ENCODE measurements at places on chromosomes 7 and 10. TPM values are rescaled to one million over a fixed set of nuclear protein-coding genes. Genes with fewer than 3 reads are reported as not detected.

The TNKS2 gene
- total RNA-seq = 20.7 TPM

The HMX2 gene
- total RNA-seq = not detected

The TRIM56 gene
- 25.9 TPM for total RNA-seq

The TMEM178B gene
- total RNA-seq = 0.02 TPM

The HECTD2 gene
- 3.0 TPM for total RNA-seq

The PAPOLB gene
- 0.20 TPM for total RNA-seq

The OR6B1 gene
- not detected for total RNA-seq

The AMZ1 gene
- not detected for total RNA-seq

The RNF133 gene
- 0.20 TPM for total RNA-seq

GRCh38 chr7:69882269-69882668, 284.0 kb downstream of the AUTS2 start:
- DNase-seq = no peak

GRCh38 chr10:132589015-132589414, 51.4 kb downstream of the INPP5A start:
- no peak for DNase-seq

GRCh38 chr10:77413231-77413630, 224.4 kb downstream of the KCNMA1 start:
- DNase-seq = no peak

- no peak for DNase-seq
Measured at GRCh38 chr10:24201503-24202180, 7.3 kb upstream of the KIAA1217 start.

DNA sequence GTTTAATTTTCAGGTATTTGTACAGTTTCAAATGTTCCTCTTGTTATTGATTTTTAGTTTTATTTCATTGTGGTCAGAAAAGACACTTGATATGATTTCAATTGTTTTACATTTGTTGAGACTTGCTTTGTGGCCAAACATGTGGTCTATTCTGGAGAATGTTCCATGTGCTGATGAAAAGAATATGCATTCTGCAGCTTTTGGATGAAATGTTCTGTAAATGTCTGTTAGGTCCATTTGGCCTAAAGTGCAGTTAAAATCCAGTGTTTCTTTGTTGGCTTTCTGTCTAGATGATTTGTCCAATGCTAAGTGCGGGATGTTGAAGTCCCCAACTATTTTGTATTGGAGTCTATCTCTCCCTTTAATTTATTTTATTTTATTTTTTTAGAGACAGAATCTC, 70.5 kb downstream of the ZNF503 start:
- DNase-seq = no peak

GRCh38 chr7:1856161-1856887, 186.2 kb downstream of the ELFN1 start:
- no peak for DNase-seq

- no peak for DNase-seq
Measured at GRCh38 chr7:81692146-81692905, 77.5 kb downstream of the HGF start.

- DNase-seq = no peak
Measured at GRCh38 chr10:65346466-65346865, 1579.4 kb upstream of the LRRTM3 start.

DNA sequence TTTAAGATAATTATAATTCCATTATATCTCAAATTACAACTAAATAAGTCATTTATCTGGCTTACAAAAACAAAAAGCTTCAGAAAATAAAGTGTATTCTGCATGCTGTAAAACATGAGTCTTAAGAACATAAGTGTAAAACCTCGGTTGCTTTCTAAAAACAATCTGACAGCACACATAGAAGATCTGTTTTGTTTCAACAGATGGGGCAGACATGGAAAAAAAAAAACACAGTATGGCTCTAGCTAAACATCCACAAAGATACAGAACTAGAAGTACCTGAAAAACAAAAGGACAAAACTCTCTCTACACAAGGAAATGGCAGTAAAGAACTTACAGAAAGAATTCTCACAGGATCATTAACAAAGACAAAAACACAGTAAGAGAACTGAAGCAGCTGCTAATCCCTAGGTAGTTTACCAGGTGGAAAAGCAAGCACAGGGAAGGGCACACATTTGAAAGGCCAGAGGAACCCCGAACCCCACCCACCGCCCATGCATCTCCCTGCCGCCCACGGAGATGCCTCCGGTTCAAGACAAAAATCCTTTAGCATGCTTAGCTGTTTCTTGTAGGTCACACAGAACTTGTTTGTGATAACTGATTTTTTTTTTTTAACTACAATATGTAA, 42.5 kb downstream of the DLD start:
- no peak for DNase-seq

GRCh38 chr10:9244864-9245263, 1190.4 kb downstream of the GATA3 start:
- DNase-seq = no peak

- no peak for DNase-seq
Measured at GRCh38 chr7:129990403-129991192, 37.8 kb upstream of the UBE2H start.

- no peak for DNase-seq
Measured at GRCh38 chr7:11604505-11604904, 227.5 kb downstream of the THSD7A start.

DNA sequence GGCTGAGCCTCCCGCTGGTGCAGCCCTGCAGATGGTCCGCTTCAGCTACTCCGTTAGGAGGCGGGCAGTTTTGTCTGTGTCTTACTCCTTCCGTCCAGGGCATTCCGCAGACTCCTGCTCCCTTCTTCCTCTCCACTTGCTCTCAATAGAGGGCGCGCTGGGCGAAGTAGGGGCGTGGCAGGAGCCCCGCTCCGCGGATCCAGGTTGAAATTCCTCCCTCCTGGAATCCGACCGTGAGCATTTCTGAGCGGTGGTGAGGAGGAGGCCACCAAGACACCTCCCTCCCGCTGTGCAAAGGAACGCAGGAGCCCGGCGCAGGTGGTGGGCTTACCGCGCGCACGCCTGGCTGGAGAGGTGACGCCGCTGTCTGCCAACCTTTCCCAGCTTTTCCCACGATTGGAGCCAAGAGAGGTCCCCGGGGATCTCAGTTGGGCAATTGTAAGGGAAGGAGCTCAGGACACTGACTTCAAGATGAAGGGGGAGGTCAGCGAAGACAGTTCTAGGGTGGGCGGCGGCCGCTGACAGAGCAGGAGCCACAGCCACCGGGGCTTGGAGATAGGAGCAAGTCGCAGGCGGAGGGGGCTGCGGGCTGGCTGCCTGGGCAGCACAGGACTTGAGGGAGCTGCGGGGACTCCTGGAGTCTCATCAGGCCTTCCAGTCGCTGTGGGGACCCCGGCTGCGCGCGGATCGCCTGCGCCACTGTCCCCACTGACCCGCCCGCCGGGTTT, 1011.3 kb downstream of the XPNPEP1 start:
- DNase-seq = no peak

- DNase-seq = no peak
Measured at GRCh38 chr10:126137562-126138221, 241.3 kb downstream of the FANK1 start.

DNA sequence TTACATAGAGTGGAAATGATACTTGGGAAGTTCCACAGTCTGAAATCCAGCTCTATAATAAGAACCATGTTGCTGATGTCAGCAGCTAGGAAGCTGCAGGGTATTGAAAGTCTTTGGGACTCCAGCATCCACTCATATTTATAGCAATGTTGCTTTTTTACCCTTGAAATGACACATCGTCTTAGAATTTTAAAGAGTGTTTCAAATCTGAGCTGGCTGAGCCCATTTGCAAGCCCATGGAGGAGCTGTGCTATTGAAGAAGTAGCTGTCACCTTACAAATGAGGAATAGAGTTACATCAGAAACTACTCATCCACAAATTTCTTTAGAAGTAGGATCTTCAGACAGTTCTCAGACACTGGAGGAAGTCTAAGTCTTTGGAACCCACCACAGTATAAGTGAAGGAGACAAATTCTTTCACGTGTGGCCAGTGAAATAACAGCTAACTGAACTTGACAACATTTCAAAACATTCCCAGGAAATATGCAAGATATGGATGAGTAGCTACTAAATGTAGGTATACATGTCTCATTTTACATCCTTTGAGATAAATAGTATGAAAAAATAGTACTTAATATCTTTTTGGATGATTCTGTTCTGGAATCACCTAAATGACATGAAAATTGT, 203.6 kb downstream of the ZNF365 start:
- no peak for DNase-seq

- no peak for DNase-seq
Measured at GRCh38 chr7:93958651-93959050, 37.1 kb downstream of the GNG11 start.
